ENCODE measurements at places on chromosomes 11 and 22.
A peak's percentile ranks its signal among the peaks of the same experiment; 100 is the strongest.

GRCh38 chr11:14443638-14444037, 56.0 kb downstream of the COPB1 start:
- peak; percentile 50 for DNase-seq

DNA sequence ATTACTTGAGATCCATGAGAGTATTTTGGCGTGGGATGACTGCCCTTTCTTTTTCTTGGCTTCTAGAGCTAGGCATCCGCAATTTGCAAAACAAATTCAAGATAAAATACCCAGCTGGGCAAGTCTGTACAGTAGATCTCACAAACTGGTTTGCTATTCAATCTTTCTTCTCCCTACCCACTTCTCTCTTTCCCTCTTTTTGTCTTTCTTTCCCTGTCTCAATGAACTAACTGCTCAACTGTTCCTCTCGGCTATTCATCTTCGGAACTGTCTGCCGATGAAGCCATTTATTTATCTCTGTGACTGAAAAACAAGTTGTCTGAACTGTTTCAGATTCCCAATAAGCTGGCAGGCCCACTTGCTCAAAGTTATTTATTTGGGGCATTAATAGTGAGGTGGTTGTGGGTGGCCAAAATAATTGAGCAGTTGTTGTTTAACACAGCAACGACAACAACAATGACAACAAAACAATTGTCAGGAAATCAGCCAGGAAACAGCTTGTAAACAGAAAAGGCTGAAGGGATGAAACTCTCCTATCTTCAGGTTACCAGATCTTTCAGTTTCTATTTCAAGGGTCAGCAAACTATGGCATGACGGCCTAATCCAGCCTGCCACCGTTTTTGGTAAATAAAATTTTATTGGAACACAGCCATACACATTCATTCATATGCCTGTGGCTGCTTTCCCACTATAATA, 76.0 kb upstream of the MTMR2 start:
- no peak for DNase-seq

DNA sequence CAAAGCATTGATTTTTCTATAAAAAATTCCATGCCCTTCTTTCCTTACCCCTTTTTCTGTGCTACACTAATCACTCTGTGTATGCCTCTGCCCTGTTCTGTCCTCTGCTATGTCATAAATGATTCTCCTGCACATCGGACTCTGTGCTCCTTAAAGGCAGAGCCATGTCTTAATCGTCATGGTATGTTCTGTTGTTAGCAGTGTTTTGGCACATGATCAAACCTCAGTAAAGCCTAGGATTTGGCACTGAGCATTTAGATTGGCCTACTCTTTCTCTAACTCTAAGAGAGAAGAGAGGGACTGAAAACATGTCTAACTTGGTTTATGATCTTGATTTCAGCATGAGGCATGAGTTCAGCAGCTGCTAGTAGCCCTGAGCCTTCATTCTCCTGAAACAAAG, 266.9 kb downstream of the AASDHPPT start:
- peak; percentile 80 for DNase-seq

- no peak for DNase-seq
Measured at GRCh38 chr11:94826415-94826814, 58.3 kb downstream of the AMOTL1 start.

GRCh38 chr11:73465871-73466270, 89.7 kb downstream of the RELT start:
- peak; percentile 3 for DNase-seq

DNA sequence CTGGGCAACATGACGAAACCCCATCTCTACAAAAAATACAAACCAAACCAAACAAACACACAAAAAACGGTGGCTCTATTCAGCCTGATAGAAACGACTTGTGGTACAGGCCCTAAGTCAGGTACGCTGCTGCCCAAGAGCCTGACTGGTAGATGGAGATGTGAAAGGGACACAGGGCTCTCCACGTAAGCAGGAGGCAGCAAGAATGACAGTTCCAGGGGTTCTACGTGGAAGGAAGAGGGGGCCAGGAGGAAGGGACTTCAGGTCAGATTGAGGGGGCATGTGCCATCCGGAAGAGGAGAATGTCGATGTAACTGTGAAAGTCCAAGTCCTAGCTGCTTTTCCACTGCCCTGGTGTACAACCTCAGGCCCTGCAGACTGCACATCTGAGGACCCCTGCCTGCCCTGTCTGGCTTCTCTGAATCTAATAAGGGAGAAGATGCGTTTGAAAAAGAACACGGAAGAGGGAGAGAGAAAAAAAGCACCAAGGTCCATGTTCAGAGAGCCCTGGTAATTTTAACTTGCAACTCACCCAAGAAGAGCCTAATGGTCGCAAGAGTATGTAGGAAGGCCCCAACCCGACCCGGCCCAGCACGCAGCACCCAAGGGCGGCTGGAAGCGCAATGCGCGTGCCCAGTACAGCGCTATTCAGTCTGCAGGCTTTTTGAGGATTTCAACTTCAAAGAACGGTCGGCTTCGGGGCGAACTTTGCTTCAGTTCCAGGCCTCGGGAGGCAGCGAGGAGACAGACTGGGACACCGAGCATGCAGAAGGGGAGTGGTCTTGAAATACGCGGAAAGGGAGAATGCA, 909 bp upstream of the ZNRD2 start:
- no peak for DNase-seq

DNA sequence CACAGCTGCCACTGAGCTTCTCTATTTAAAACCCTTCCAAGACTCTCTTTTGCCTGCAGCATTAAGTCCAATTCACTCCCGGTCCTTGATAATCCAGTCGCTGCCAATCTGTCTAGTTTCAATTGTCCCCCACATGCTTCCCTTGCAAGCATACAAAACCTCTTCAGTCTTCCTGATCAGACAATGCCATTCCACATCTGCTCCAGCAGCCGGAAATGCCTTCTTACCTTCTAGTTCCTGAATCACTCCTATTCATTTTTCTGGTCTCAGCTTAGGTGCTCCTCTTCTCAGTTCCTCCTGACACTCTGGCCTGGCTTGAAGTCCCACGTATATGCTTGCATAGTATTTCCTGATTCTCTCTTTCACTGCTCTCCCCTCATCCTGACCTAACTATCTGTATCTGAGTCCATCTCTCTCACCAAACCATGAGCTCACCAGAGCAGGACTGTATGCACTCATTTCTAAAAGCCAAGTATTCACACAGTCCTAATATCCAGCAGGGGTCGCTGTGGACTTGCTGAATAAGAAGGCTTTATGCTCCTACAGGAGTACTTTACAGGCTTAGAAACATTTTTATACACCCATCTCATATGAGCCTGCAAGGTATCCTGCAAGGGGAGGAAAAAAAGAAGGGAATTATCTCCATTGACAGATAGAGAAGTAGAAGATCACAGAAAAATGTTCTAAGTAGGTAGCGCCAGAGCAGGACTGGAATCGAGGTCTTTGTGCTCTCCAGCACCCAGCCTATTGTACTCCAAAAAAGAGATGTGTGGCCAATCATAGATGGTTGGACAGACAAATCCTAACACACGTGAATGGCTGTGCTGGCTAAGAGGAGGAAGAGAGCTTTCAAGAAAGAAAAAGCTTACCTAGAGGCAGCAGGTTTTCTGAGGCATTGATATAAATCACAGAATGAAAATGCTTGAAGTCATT, 19.2 kb downstream of the XRRA1 start:
- DNase-seq, result peak; percentile 89

GRCh38 chr22:36578619-36579018, 49.7 kb upstream of the EIF3D start:
- no peak for DNase-seq

- no peak for DNase-seq
Measured at GRCh38 chr22:29323641-29324040, 8.1 kb upstream of the RASL10A start.

DNA sequence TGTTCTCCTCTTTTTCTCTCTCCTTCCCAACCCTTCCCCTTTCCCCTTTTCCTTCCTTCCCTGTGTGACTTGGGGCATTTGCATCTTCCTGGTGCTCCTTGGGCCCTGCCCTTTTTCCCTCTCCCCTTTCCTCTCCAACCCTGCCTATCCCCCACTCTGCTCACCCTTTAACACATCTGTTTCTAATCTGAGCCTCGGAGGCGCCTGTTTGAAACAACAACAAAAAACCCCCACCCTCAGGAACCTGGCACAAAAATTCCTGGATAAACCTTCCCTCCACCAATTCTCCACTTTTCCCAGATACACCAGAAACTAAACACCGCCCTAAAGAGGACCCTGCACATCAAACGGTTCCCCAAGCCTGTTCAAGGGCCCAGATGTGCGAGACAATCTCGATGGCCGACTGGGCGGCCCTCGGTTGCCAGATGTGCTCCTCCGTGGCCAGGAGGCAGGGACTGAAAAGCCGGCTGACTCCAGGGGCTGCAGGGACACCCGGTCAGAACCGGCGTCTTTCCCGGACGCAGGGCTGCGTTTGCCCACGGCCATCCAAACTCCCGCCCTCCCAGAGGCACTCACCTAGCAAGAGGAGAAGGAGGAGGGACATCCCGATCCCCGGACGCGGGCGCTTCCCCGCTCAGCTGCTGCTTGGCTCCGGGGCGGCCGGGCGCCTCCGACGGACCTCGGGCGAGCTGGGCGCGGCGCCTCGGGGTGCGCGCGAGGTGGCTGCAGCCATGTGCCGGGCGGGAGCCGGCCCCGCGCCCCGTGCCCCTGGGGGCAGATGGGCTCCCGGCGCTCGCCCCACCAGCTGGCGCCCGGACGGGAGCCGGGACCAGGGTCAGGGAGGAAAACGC, 486 bp downstream of the CLMP start:
- DNase-seq, result peak; percentile 67

- DNase-seq, result no peak
Measured at GRCh38 chr22:43490311-43490710, 78.5 kb downstream of the MPPED1 start.

DNA sequence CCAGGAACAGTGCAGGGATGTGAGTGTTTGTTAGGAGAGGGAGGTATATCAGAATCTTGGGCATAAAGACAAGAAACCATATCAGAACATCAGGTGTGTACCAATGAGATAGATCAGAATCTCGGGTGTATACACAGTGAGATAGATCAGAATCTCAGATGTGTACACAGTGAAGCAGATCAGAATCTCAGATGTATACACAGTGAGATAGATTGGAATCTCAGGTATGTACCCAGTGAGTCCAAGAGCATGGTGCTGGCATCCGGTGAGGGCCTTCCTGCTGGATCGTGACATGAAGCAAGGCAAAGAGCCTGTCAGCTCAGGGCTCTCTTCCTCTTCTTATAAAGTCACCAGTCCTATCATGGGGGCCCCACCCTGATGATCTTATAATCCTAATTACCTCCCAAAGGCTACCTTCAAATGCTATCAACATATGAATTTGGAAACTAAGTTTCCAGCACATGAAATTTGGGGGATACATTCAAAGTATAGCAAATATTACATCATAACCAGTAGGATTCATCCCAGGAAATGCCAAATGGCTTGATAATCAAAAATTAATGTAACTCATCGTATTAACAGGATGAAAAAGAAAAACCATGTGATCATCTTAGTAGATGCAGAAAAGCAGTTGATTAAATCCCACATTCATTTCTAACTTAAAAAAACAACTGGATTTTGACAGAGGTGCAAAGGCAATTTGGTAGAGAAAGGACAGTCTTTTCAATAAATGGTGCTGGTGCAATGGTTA, 28.6 kb downstream of the PPARA start:
- DNase-seq, result peak; percentile 8

- no peak for DNase-seq
Measured at GRCh38 chr11:64081745-64082442, 46.2 kb downstream of the FLRT1 start.

GRCh38 chr11:1083621-1084551, 9.2 kb downstream of the MUC2 start:
- no peak for DNase-seq

- no peak for DNase-seq
Measured at GRCh38 chr22:49855251-49855911, 1.7 kb downstream of the ZBED4 start.

DNA sequence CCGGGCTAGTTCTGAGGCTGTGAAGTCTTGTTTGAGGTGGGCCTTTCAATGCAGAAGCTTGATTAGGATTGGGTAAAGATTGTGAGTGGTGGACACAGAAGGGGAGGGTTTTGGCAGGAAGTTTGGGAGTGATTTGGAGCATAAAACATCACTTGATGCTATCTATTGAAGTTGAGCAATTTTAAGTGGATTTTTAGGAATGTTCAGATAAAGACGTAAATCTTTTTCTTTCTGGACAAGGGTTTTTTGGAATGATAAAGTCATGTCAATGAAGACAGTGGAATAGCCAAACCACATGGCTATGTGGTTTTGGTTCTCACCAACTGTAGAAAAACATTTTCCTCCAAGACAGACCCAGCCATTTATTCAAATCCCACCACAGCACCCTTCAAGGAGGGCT, 111.2 kb upstream of the SNX19 start:
- DNase-seq, result peak; percentile 68

GRCh38 chr22:39933741-39934140, 26.5 kb upstream of the TMA7B start:
- no peak for DNase-seq

- DNase-seq, result no peak
Measured at GRCh38 chr11:81496601-81497000, 1237.1 kb downstream of the FAM181B start.

- no peak for DNase-seq
Measured at GRCh38 chr11:13897646-13898276, 64.8 kb upstream of the SPON1 start.

DNA sequence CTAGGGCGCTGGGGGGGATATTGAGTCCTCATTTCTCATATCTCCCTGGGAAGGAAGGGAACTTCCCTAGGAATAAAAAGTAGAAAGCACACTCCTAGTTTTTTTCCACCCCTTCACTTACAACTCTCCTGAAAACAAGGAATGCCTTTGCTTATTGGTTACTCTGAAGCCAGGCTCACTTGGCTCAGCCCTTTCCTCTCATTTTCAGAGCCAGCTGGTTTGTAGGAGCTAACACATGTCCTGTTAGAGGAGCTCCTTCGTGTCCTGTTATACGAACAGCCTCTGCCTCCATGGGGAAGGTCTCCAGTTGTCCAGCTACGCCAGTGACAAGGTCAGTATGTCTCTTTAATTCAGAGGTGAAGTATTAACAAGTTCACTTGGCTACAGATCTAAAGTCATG, 17.6 kb downstream of the ALKBH8 start:
- no peak for DNase-seq

GRCh38 chr11:120424185-120424969, 87.2 kb upstream of the GRIK4 start:
- DNase-seq, result peak; percentile 4

DNA sequence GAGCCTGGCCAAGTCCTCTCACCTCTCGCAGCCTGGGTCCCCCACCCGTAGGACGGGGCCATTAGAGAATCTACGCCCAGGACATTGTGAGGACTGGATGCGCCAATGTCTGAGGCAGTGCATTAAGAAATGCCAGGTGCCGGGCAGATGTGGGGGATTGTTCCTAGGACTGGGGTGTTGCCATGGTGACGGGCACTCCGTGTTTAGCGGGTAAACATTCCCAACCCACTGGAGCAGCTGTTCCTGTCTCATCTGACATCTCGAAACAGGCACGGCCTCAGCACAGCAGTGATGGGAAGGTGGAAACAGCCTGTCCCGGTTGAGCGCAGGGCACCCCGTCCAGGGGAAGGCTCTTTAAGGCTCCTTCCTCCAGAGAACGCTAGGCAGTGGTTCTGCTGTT, 99.6 kb upstream of the RTL6 start:
- peak; percentile 24 for DNase-seq

GRCh38 chr22:32545801-32546200, 71.2 kb downstream of the FBXO7 start:
- DNase-seq, result no peak
